Astrocyte of the spinal cord (primary cell): ENCODE measurements at places on chromosomes 7 and 10.

DNA sequence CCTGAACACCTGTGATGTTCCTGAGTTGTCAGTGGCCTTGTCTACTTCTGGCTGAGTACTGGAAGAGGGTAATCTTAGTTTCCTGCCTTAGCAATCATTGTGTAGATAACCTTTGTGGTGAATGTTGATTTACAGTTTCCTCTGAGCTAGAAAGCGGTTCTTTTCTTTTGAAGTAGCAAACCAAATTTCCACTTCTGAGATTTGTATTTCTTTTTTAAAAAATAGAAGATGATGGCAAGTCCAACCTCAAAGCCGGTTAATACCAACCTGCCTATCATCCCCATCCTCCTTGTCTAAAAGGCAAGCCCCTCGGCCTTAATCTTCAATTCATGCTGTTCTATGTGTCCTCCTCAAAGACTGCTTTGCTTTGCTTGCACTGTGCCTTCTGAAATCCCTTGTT, 12.5 kb upstream of the PALS2 start:
- no peak for DNase-seq

GRCh38 chr10:80201608-80202141, 3.7 kb downstream of the ANXA11 start:
- no peak for DNase-seq

DNA sequence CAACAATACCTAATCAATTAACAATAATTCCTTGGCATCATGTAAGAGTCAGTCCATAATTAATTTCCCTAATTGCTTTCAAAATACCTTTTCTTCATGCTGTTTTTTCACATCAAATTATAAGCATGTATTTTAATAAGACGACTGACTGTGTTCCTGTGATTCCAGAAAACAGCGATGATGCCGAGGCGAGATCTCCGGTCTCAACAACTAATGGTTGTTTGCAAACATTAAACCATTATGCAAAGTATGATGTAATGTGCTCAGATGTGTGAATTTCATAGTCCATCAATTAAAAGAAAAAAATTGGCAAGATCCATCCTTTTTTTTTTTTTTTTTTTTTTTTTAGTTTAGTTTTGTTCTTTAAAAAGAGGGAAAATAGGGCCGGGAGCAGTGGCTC, 44.5 kb upstream of the PIP4K2A start:
- no peak for DNase-seq

DNA sequence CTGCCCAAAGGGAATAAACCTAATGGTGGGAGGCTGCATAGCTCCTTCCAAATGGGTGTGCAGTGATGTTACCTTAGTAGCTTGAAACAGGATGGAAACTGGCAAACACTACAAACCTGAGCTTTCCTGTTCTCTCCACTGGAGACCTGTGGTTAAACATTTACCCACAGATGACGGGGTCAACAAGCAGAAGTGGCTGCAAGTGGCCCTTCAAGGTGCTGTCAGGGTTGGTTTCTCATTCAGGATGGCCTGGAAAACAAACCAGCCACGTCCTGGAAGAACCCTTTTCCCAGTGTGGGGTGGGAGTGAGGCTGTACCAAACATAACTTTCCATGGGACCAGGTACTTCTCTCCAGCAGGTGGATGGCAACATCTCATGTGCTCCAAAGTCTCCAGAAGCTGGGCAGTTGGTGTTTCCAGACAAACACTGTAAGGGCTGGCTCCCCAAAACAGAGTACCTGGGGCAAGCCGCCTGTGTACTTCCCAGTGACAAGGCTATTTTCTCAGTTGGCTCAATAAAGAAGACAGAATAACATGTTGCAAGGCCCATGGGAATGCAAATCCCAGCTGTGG, 67.5 kb downstream of the DNAJB9 start:
- no peak for DNase-seq

GRCh38 chr10:72243822-72244437, 27.9 kb upstream of the ASCC1 start:
- DNase-seq = peak; percentile 86

DNA sequence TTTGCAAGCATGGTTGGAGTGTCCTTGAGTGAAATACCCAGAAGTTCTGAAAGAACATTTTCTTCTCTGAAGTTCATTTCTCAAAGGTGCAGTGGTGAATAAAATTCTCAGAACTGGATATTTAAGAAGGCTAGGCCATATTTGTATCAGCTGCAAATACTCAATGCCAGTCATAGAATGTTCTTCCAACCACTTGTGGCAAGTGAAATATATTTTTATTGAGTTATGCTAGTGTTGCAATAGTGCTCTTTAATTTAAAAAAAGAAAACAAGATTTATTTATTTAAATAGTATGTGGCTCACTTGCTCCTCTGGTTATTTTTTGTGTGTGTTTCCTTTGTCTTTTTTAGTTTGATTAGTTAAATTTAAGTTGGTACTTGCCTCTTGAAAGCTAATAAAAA, 64.5 kb downstream of the PALS2 start:
- DNase-seq = no peak

- DNase-seq = no peak
Observed at GRCh38 chr10:107913317-107914294, 749.1 kb upstream of the SORCS1 start.

DNA sequence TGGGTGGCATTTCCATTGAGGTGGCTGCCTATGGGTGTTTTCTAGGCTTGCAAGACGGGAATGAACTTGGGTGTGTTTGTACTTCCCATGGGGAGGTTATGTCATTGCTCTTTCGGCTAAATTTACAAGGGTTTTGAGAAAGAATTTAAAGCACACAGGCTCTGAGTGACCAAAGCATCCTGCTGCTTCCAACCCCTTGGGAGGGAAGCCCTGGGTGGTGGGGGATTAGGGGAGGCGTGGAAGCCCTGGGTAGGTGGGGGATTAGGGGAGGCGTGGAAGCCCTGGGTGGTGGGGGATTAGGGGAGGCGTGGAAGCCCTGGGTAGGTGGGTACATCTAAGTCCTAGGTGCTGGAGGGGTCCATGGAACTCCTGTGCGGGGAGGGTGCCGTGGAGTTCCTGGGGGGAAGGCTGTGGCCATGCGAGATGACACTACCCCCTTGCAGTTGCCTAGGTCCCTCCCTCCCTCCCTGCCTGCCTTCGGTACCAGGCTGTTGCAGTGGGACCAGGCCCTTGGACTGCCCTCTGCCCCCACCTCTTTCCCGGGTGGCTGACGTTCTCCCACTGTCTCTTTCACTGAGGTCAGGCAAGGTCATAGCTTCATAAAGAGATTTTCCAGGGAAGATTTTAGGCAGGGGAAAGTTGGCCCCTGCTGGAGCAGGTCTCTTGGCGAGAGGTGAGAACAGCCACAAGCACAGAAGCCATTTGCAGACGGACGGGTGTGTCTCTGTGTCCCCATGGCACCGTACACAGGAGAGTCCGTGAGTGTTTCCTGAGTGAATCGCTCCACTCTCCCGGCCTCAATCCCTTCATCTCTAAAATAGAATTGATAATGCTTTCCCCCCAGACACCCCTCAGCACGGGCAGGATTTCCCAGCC, 19.5 kb downstream of the PRF1 start:
- DNase-seq = no peak

- DNase-seq = peak; percentile 65
Observed at GRCh38 chr7:105024734-105025133, 10.7 kb downstream of the KMT2E start.

- DNase-seq = peak; percentile 66
Observed at GRCh38 chr7:128742206-128742605, 3.0 kb downstream of the CALU start.

DNA sequence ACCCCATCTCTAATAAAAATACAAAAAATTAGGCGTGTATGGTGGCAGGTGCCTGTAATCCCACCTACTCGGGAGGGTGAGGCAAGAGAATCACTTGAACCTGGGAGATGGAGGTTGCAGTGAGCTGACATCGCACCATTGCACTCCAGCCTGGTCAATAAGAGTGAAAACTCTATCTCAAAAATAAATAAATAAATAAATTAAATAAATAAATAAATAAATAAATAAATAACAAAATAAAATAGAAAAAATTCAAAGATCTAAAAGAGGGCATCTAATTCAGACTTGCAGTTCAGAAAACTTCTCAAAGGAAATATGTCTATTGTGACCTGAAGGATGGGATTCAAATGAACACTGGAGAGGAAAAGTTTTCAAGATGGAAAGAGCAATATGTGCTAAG, 1085.1 kb downstream of the SORCS3 start:
- no peak for DNase-seq

GRCh38 chr10:86169066-86169465, 197.5 kb downstream of the GRID1 start:
- DNase-seq = no peak

GRCh38 chr10:11143242-11143641, 125.6 kb downstream of the CELF2 start:
- no peak for DNase-seq

- no peak for DNase-seq
Observed at GRCh38 chr7:143891457-143891856, 10.5 kb downstream of the TCAF1 start.

DNA sequence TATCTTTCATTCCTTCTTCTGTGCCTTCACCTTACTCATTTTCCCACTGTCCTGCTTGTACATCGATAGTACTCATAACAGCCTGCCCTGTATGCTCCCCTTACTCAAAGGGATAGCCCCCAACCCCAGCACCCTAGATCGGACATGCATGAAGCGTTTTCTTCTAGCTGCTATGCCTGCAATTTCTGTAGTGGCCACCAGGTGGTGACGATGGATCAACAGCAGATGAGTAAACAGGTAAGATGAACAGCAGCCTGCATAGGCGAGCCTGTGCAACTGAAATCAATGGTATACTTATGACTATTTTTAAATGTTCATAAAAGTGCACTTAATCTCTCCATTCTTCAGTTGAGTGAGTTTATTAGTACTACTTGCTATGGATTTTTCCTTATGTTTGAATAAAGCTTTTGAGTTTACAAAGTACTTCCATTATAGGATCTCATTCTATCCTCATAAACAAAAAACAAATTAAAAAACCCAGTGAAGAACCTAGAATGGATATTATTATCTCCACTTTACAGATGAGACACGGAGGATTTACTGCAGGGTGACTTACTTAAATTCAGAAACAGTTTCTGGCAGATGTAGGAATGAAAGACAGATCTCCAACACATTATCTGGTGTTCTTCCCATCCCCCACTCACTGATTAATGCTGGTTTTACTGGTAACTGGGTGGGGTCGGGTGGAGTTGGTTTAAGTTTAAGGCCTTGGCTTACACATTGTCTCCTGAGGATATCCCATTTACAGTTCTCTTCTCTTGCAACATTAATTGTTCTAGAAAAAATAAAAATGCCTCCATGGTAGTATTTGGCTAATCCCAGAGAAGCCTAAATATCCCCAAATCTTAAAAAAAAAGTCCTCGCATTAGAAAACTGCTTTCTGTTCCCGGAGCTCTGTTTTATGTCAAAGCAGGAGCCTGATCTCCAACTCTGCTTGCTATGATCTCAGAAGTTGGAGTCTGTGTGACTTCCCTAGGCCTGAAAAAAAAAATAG, 222.1 kb downstream of the GLI3 start:
- DNase-seq = peak; percentile 48

DNA sequence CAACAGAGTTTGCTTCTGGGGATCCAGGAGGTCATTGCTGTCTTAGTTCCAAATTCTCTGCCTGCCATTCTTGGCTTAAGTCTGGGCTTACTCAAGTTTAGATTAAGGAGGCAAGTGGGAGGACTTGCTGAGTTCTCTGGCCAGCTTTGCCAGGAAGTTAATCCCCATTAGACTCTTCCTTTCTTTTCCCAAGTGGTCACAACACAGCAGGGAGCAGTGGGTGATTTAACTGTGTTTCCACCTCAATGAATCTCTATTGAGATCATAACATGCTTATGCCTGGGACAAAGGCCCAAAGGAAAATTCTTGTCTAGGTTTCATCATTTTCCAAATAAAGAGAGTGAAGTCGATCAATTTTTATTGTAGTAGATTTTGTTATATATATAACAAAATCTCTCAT, 1159.6 kb downstream of the SORCS3 start:
- peak; percentile 56 for DNase-seq

GRCh38 chr10:88901206-88901983, 21.4 kb downstream of the STAMBPL1 start:
- DNase-seq = peak; percentile 47

DNA sequence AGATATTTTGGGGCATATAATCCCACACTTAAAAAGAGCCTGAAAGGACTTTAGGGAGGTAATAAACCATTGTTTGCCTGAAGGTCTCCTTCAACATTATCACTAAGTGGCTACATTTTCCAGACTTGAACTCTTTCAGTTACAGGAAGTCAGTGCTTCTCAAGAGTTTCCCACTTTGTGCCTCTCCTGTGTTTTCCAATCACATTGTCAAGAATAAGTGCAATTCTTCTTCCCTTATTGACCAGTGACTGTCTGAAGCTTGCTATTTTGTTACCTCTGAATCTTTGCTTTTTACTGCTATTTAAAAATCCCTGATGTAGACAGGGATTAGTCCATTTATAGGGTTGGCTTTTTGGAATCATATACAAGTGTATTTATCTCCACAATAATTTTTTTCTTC, 346.7 kb upstream of the ANKRD30A start:
- DNase-seq = no peak

DNA sequence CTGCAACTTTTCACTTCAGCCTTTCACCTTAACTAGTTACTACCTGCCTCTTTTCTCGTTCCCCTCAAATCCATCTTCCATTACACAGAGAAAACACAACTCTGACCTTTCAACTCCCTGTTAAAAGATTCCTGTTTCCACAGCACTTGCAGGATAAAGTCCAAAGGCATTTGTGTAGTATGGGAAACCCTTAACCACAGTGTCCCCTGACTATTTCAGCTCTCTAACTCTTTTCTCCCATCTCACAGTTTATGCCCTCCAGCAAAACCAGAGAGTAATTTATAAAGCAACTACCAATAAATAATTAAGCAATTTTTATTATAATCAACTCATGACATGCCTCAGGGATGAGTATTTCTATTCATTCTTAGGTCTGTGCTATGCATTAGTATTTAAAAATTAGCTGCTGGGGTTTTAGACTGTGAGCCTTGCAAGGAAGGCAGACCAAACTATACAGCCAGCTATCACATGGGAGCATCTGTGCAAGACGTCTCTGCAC, 51.0 kb downstream of the COL1A2 start:
- DNase-seq = no peak

- DNase-seq = peak; percentile 43
Observed at GRCh38 chr10:123967626-123968243, 76.1 kb upstream of the CPXM2 start.

DNA sequence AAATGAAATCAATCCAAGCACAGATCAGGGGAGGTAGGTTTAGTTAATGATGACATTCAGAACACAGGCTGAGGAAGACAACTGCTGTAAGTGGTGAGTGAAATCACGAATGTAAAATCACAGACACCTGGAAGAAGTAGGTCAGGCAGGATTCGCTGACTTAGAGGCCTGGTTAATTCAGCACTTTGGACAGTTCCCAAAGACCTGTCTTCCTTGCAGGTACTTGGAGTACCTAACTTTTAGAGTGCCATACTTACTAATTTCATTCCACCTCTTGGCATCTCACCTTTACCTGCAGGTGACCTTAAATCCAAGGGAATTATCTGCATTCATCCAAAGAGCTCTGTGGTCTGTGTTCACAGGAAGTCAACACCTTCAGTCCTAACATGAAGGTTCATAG, 822.3 kb downstream of the PHTF2 start:
- DNase-seq = peak; percentile 6

DNA sequence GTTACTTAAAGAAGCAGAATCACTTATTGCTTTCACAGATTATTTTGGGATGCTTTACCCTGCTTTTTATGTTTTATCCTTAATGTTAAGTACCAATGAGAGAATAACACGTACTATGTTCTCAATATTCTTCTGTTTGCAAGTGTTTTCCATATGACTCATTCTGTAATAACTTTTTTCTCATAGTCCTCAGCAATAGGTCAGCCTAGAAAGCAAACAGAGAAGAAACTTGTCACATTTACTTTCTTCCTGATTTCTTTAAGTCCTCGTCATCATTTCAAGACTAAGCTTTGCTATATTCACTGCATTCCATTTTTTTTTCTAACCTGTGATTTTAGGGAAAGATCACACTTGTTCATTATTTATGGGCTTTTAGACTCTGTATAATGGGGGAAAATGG, 6.8 kb upstream of the AGR2 start:
- peak; percentile 87 for DNase-seq
